Right lobe of liver (tissue), 6 donors: ENCODE measurements at places on chromosomes 3 and 15.

DNA sequence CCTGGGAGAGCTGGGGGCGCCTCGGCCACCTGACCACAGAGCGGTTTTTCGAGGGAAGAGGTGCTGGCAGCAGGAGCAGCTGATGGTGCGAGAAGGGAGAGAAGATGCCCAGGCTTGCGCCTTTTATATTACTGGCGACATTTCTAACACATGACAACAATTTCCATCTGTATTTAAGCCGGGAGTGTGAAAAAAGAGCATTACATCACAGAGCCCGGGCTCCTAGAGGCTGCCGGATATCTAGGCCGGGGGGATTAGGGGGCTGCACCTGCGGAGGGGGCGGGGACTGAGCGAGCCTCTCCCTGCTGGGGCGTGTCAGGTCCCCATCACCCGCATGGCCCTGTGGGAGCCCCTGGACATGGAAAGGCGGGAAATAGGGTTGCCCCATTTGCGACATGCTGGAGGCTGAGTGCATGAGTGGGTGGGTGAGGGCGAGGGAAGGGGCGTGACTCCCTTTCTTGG is 440.7 kb downstream of the MAGI1 start:
- no peaks in the 10 kb centered on the region for H3K36me3 ChIP-seq
- no peak overlapping the region for H3K27ac ChIP-seq
- no peaks in the 10 kb centered on the region for H3K4me1 ChIP-seq
- DNase-seq: no peak
- H3K4me3 ChIP-seq: no peak overlapping the region

GRCh38 chr3:195025884-195026200 is 245.1 kb downstream of the XXYLT1 start:
- H3K27me3 ChIP-seq: no peaks in the 10 kb centered on the region
- no peak overlapping the region for H3K4me3 ChIP-seq
- H3K4me1 ChIP-seq: no peaks in the 10 kb centered on the region
- H3K27ac ChIP-seq: no peak overlapping the region

DNA sequence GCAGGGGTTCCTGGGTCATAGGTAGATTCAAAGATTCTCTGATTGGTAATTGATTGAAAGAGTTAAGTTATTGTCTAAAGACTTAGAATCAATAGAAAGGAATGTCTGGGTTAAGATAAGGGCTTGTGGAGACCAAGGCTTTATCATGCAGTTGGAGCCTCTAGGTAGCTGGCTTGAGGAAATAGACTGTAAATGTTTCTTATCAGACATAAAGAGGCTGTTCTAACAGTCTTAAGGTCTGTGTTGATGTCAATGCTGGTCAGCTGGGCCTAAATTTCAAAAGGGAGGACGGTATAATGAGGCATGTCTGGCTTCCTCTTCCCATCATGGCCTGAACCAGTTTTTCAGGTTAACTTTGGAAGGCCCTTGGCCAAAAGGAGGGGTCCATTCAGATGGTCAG is 48.9 kb downstream of the GASK1A start:
- no peaks in the 10 kb centered on the region for H3K4me1 ChIP-seq
- H3K36me3 ChIP-seq: no peaks in the 10 kb centered on the region
- DNase-seq: no peak
- H3K4me3 ChIP-seq: no peak overlapping the region

- peak; percentile 52 for DNase-seq
- H3K4me3 ChIP-seq: peak overlapping the region; percentile 93
- peaks cover 6% of the 10 kb centered on the region for H3K4me1 ChIP-seq
- H3K36me3 ChIP-seq: peaks cover 24% of the 10 kb centered on the region
- no peaks in the 10 kb centered on the region for H3K27me3 ChIP-seq
Observed at GRCh38 chr3:49339581-49339940, 292 bp downstream of the USP4 start.

GRCh38 chr15:83304861-83305703 is 20.6 kb upstream of the BNC1 start:
- no peak overlapping the region for H3K4me3 ChIP-seq
- H3K36me3 ChIP-seq: no peaks in the 10 kb centered on the region
- no peak overlapping the region for H3K27ac ChIP-seq

DNA sequence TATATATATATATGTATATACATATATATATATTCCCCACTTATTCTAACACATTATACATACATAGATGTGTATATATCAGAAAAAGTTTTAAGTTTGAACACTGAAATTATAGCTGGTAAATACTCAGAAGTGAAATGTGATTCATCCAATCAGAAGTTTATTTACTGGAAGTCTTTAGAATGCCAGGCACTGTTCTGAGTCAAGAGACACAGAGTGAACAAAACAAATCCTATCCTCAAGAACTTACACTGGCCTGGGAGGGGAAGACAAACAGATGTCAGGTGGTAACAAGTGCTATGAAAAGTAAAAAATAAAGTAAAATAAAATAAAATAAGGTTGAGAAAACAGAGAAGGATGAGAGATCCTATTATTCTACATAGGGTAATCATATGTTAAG is 13.4 kb downstream of the DHX36 start:
- no peak overlapping the region for H3K27ac ChIP-seq
- no peak overlapping the region for H3K4me3 ChIP-seq
- no peaks in the 10 kb centered on the region for H3K27me3 ChIP-seq

- H3K4me3 ChIP-seq: no peak overlapping the region
- no peak overlapping the region for H3K27ac ChIP-seq
- H3K36me3 ChIP-seq: no peaks in the 10 kb centered on the region
Observed at GRCh38 chr3:15453991-15454625, 26.7 kb downstream of the EAF1 start.

- H3K36me3 ChIP-seq: no peaks in the 10 kb centered on the region
- no peak overlapping the region for H3K27ac ChIP-seq
- no peaks in the 10 kb centered on the region for H3K4me1 ChIP-seq
- no peak overlapping the region for H3K4me3 ChIP-seq
- DNase-seq: no peak
- no peaks in the 10 kb centered on the region for H3K27me3 ChIP-seq
Observed at GRCh38 chr3:195801251-195802183, 10.2 kb downstream of the MUC4 start.

GRCh38 chr3:15805756-15806266 is 8.0 kb upstream of the ANKRD28 start:
- H3K27me3 ChIP-seq: no peaks in the 10 kb centered on the region
- no peaks in the 10 kb centered on the region for H3K4me1 ChIP-seq
- no peak overlapping the region for H3K4me3 ChIP-seq
- H3K36me3 ChIP-seq: no peaks in the 10 kb centered on the region
- no peak for DNase-seq
- no peak overlapping the region for H3K27ac ChIP-seq

DNA sequence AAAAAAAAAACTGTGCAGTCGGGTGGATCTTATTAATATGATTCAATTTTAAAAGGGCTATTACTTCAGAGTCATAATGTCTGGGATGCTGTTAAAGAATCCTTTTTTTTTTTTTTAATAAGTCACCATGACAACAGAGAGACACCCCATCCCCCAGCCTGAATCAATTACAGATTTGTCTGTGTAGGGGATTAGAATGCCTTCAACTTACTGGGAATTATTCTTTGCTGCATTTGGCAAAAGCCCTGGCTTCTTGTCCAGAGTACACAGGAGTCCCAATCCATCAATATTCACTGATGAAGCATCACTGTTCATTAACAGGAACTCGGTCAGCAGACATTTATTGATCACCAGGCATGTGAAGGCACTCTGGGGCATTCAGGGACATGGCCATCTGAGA is 12.7 kb upstream of the PXYLP1 start:
- H3K36me3 ChIP-seq: no peaks in the 10 kb centered on the region
- H3K27me3 ChIP-seq: no peaks in the 10 kb centered on the region
- peaks cover 6% of the 10 kb centered on the region for H3K4me1 ChIP-seq
- no peak overlapping the region for H3K27ac ChIP-seq

DNA sequence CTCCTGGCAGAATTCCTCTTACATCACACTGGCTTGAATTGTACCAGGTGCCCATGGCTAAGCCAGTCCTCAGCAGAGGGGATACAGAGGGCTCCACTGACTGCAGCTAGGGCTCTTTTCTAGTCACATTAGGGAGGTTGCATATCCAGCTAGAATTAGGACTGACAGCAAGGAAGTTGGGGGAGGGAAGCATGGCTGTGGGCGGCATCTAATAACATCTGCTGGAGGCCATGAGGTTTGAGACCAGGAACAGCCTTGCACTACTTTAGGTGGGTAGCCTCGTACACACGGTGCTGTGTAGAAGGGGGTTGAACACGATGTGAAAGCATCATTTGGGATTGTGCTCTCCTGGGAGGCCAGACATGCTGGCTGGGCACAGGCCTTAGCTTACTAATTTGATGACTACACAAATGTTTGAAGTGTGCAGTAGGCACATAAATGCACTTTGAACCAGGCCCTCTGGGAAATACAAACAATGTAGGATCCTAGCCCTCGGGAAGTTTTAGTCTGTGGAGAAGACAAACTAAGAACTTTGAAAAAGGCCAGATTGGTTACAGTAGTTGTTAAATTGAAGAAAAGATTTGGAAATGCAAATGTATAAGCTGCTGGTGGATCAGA is 30.2 kb downstream of the CHCHD6 start:
- no peak overlapping the region for H3K4me3 ChIP-seq
- no peak for DNase-seq
- H3K36me3 ChIP-seq: no peaks in the 10 kb centered on the region
- no peak overlapping the region for H3K27ac ChIP-seq
- no peaks in the 10 kb centered on the region for H3K27me3 ChIP-seq

DNA sequence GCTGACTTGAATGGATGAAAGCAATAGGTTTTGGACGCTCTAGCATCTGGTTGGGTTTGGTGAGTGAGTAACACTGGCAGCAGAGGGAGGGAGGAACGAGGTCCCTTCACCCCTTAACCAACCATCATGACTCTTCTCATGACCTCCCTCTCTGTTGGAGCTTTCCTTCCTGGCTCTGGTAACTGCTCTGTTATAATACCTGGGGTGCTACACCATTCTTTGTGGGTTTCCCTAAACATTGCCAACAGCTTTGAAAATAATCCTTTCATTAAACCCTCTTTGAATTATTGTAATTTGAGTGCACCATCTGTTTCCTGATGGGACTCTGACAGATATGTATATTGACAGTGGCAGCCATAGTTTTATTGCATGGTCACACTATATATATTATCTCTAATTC is 146.2 kb upstream of the PTPRG start:
- no peak for DNase-seq
- no peaks in the 10 kb centered on the region for H3K36me3 ChIP-seq
- peaks cover 9% of the 10 kb centered on the region for H3K4me1 ChIP-seq
- H3K4me3 ChIP-seq: no peak overlapping the region

GRCh38 chr15:48029642-48030041 is 91.1 kb upstream of the SLC24A5 start:
- no peaks in the 10 kb centered on the region for H3K36me3 ChIP-seq
- no peaks in the 10 kb centered on the region for H3K4me1 ChIP-seq
- no peaks in the 10 kb centered on the region for H3K27me3 ChIP-seq
- no peak overlapping the region for H3K27ac ChIP-seq

- no peaks in the 10 kb centered on the region for H3K27me3 ChIP-seq
- no peak overlapping the region for H3K4me3 ChIP-seq
- H3K27ac ChIP-seq: no peak overlapping the region
Observed at GRCh38 chr15:47500842-47501241, 216.5 kb upstream of the SEMA6D start.

GRCh38 chr3:140863580-140864009 is 78.0 kb upstream of the SLC25A36 start:
- DNase-seq: no peak
- no peak overlapping the region for H3K27ac ChIP-seq
- no peak overlapping the region for H3K4me3 ChIP-seq
- no peaks in the 10 kb centered on the region for H3K4me1 ChIP-seq
- no peaks in the 10 kb centered on the region for H3K27me3 ChIP-seq

DNA sequence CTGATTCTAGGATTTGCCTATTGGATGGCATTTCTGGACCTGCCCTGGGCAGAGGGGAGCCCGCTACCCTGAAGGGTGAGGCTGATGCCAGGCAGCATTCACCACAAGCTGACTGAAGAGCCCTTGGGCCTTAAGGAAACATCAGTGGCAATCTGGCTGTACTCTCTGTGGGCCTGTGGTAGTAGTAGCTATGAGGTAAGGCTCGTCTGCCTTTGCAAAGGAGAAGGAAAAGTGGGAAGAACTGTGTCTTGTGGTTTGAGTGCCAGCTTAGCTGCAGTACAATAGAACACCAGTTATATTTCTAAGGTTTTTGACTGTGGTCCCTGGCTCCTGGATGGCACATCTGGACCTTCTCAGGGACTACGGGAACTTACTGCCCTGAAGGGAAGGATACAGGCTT is 51.5 kb downstream of the SPTSSB start:
- peaks cover 9% of the 10 kb centered on the region for H3K4me1 ChIP-seq
- no peak overlapping the region for H3K27ac ChIP-seq
- no peak overlapping the region for H3K4me3 ChIP-seq
- H3K36me3 ChIP-seq: no peaks in the 10 kb centered on the region
- H3K27me3 ChIP-seq: no peaks in the 10 kb centered on the region

DNA sequence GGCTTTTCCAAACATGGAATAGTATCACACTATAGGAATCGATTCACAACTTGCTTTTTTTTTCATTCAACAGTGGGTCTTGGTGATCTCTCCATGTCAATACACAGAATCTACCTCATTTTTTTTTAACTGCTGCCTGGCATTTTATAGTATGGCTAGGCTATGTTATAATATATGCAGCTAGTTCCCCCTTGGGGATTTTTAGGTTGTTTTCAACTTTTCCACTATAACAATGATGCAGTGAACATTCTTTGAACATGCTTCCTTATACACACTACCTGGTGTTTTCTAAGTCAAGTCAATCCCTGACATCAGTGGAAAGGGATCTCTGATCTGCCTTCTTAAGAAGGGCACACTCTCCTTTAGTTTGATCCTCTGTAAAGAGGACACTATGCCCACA is 46.5 kb upstream of the PLXND1 start:
- H3K27ac ChIP-seq: no peak overlapping the region
- H3K36me3 ChIP-seq: no peaks in the 10 kb centered on the region
- H3K27me3 ChIP-seq: no peaks in the 10 kb centered on the region
- peaks cover 9% of the 10 kb centered on the region for H3K4me1 ChIP-seq

DNA sequence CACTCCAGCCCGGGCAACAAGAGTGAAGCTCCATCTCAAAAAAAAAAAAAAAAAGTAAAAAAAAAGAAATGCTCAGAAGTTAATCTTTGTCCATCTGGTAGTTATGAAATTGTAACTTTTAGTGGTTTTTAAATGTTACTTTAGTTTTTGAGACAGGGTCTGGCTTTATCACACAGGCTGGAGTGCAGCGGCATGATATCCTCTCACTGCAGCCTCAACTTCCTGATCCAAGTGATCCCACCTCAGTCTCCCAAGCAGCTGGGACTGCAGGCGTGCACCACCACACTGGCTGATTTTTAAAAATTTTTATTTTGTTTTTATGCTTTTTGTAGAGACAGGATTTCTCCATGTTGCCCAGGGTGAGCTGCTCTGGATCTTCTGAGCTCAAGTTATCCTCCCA is 1.3 kb downstream of the RNU5B-1 start:
- DNase-seq: peak; percentile 27
- no peaks in the 10 kb centered on the region for H3K4me1 ChIP-seq
- H3K27ac ChIP-seq: no peak overlapping the region
- H3K27me3 ChIP-seq: no peaks in the 10 kb centered on the region
- no peaks in the 10 kb centered on the region for H3K36me3 ChIP-seq

GRCh38 chr3:126407412-126408044 is 12.8 kb downstream of the CFAP100 start:
- H3K4me3 ChIP-seq: no peak overlapping the region
- H3K27me3 ChIP-seq: no peaks in the 10 kb centered on the region
- H3K27ac ChIP-seq: no peak overlapping the region
